ENCODE measurements at places on chromosomes 16 and 17.

- DNase-seq: no peak
These were observed 5.7 kb downstream of the HOXB2 start for GRCh38 chr17:48539177-48539576.

GRCh38 chr17:66021757-66022156, 170.2 kb downstream of the CEP112 start:
- no peak for DNase-seq

DNA sequence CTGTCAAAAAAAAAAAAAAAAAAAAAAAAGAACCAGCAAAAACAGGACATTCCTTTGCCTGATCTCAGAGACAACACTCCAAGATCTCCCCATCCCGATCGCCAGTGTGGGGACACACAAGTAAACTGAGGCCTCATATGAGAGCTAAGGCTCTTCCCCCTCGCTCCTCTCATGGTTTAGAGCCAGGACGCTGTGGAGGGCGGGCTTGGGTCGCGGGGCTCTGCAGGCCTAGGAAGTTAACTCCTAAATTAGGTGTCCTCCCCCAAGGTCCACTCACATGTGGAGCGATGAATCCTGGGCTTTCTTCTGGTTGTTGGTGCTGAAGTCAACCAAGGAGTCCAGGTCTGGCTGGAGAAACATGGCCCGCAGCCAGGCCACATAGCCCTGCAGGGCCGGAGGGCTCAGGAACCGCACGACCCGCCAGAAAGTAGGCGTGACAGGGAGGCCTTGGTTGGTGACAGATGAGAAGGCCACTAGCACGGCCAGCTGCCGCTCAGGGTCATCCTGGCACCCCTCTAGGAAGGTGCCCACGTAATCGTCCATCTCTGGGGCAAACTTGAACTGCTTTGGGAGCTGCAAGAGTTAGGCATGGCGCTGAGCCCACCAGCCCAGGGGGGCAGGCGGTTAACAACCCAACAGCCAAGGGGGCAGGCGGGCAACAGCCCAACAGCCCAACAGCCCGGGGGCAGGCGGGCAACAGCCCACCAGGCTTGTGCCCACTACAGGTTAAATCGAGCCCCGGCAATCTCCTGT, 5.2 kb downstream of the MYBBP1A start:
- no peak for DNase-seq

- DNase-seq: peak; percentile 59
These were observed 68.1 kb downstream of the GSG1L start for GRCh38 chr16:27995378-27995777.

DNA sequence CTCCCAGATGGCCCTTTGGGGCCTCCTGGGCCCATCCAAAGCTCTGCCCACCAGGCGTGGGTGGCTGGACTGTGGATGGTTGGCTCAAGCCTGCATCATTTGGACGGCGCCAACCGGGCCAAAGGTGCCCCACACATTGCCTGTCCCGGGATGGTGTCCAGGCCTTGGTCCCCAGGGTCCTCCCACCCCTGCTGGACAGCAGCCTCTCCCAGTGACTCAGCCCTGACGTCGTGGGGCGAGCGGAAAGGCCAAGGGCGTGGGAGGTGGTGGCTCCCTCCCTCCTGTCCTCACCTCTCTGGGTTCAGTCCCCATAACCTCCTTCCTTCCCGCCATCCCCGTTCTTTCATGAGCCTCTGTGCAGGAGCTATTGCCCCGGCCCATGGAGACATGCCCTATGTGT, 42.1 kb upstream of the DLX4 start:
- DNase-seq: no peak
